ENCODE measurements at places on chromosomes 7 and 10.

GRCh38 chr7:10798044-10798443 lies 175.6 kb upstream of the PHF14 start:
- no peak for DNase-seq

GRCh38 chr10:30207485-30208052 lies 141.5 kb downstream of the MTPAP start:
- DNase-seq = peak; percentile 69

GRCh38 chr7:134936893-134937510 lies 49.3 kb upstream of the AGBL3 start:
- no peak for DNase-seq

- DNase-seq = peak; percentile 42
Observed at GRCh38 chr7:16918288-16918895, 36.6 kb upstream of the AGR3 start.

DNA sequence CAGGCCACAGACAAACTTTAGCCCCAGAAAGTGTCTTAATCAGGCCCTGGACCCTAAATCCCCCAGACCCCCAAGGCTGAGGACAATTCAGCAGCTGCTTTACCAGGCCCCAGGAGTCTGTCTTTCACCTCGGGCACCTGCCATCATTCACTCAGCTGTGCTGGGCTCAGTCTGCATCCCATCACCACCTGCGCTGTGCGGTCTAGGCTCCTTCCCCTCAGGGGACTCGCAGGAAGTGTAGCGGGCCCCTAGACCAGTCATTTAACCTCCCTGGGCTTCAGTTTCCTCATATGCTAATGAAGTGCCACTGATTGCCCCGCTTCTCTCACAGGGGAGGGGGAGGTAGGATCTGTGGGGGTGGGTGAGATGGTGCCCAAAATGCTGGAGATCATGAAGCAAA lies 76.4 kb upstream of the ZMIZ1 start:
- DNase-seq = no peak

GRCh38 chr10:36147529-36147928 lies 505.4 kb upstream of the FZD8 start:
- DNase-seq = no peak

GRCh38 chr7:156499247-156499881 lies 141.2 kb upstream of the RNF32 start:
- no peak for DNase-seq

GRCh38 chr10:114045136-114046086 lies 1.7 kb downstream of the ADRB1 start:
- DNase-seq = peak; percentile 44

DNA sequence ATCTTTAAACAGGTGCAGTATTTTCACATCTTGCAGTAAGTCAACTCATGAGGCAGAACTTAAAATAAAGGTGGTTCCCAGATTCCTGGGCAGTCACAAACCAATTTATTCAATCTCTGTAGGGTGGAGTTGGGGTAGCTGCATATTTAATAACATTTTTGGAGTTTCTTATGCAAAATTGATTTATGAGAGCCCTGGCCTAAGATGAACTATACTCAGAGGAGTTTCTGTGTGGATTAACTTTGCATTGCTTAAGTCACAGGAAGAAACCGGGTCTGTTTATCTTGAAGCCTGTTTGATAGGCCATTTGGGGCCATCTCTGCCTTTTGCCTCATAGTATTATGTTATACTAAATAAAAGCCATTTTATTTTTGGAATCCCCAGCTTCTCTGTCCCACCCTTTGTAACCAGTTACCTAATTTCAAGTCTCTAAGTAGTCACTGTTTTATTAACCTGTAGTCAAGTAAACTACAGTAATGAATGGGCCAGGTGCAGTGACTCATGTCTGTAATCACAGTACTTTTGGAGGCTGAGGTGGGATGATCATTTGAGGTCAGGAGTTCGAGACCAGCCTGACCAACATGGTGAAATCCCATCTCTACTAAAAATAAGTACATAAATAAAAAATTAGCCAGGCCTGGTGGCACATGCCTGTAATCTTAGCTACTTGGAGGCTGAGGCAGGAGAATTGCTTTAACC lies 104.4 kb upstream of the FAM3C start:
- no peak for DNase-seq
